ENCODE measurements at places on chromosomes 4 and X.

- peak; percentile 10 for DNase-seq
These were observed 248.1 kb downstream of the EVC2 start for GRCh38 chr4:5460106-5460801.

- DNase-seq, result no peak
These were observed 136.2 kb upstream of the RPL34 start for GRCh38 chr4:108484187-108484586.

DNA sequence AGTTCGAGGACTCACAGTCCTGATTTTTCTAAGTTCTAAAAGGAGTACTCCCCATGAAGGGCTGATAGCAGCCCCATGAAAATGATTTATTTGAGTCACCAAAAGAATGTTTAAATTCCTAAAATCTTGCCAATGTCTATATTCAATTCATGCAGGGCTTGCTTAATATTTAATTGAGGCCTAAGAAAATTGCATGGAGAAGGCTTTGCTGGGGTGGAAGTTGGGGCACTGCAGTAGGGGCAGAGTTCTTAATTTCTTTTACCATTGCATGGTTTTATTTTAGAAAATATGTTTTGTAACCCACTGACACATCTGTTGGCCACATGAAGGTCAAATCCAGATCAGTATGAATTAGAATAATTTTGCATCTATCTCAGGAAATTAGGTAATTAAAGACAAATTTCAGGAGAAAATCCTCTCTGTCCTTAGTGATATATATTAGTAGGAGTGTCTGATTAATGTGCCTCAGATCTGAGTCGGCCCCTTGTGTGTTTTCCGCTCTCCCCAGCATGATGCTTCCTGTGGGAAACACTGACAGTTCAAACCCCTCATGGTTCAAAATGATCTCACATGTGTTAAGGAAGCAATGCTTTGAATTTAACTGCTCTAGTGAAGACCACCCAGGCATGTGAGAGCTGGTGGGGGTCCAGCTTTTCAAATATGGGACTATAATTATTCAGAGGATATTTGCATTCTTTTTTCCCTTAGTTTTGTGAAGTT lies 54.0 kb upstream of the EGFL6 start:
- DNase-seq, result no peak

DNA sequence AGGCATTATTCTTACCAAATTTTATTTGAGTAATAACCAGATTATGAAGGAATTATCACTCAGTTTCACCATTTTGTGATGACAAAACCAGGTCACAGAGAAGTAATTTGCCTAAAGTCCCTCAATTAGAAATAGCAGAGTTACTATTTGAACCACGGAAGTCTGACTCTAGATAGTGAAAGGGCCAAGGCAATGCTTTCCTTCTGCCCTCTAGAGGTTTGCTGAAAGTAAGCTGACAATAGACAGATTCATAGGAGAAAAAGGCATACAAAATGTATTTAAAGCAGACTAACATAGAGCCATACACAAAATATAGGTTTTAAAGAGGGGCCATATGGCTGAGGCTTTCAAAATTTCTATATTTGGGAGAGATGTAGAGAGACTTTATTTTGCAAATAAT lies 43.1 kb downstream of the CXXC4 start:
- DNase-seq, result no peak

DNA sequence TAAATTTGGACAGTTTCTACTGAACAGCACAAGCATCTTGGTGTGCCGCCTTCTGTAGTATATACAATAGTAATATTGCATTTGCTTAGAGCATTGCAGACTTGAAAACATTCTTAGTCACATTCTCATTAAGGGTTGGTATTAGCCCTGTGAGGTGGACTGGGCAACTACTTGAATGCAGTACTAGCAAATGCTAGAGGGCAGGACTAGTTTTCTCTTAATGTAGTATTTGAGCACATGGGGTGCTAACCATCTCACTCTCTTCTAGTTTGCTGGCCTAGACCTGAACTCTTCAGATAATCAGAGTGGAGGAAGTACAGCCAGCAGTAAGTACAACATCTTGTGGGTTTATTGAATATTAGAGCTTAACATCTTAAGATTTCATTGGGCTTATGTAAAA lies 3.2 kb downstream of the DDX3X start:
- no peak for DNase-seq

DNA sequence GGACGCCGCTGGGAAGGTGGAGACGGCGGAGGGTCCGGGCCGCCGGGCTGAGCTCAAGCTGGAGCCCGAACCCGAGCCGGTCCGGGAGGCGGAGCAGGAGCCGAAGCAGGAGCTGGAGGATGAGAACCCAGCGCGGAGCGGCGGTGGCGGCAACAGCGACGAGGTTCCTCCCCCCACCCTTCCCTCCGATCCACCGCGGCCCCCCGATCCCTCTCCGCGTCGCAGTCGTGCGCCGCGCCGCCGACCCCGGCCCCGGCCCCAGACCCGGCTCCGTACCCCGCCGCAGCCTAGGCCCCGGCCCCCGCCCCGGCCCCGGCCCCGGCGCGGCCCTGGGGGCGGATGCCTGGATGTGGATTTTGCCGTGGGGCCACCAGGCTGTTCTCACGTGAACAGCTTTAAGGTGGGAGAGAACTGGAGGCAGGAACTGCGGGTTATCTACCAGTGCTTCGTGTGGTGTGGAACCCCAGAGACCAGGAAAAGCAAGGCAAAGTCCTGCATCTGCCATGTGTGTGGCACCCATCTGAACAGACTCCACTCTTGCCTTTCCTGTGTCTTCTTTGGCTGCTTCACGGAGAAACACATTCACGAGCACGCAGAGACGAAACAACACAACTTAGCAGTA lies 483 bp downstream of the USP27X start:
- DNase-seq, result no peak

DNA sequence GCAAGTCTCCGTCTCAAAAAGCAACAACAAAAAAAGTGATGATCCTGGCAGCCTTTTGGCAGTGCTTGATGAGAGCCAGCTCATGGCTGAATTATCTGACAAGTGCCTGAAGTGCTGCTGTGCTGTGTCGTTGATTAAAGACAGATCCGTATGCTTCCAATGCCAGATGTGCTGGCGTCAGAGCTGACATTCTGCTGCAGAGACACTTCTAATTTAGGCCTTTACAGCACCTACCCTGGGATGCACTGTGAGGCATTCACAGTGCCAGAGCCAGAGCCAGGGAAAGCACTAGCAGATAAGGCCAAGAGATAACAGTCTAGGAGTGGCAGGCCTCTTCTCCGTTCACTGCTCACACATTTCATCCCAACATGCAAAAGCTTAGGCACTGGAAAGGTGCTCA lies 995.5 kb downstream of the RAB28 start:
- DNase-seq, result no peak

- DNase-seq, result no peak
These were observed 188.8 kb downstream of the SOWAHB start for GRCh38 chr4:76708971-76709771.

- no peak for DNase-seq
These were observed 15.3 kb downstream of the CTAG1B start for GRCh38 chrX:154603438-154604430.

DNA sequence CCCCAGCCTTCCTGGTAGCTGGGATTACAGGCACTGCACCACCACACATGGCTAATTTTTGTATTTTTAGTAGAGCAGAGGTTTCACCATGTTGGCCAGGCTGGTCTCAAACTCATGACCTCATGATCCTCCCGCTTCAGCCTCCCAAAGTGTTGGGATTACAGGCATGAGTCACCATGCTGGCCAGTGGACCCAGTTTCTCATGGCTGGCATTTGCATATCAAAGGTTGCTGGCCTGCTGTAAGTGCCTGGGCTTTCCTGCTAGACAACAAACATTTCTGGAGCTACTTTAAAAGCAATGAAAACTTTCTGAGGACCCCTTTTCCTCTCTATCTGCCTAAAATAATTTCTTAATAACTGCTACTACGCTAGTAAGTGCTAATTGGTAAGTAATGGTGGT lies 228.2 kb downstream of the PCDH10 start:
- DNase-seq, result no peak

- DNase-seq, result no peak
These were observed 644.4 kb downstream of the STPG2 start for GRCh38 chr4:97498875-97499274.

DNA sequence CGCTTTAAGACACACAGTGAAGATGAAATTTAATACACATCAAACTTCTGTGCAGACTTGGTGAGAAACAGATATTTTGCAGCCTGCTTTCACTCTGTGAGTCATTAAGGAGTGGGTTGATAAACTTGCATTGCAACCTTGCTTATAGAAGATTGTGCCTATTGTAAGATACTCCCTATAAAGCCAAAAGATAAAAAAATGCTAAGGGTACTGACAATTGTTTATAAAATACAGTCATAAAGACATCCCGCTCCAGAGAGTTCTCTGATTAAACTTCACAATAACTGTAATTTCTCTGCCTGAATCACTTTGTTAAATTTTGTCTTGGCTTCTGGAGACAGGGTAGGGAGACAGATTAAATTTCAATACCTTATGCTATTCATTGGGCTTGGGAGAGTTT lies 49.1 kb downstream of the GALNT7 start:
- no peak for DNase-seq

GRCh38 chr4:154618708-154619315 lies 6.4 kb upstream of the FGG start:
- DNase-seq, result peak; percentile 42

GRCh38 chr4:94826206-94826605 lies 68.5 kb downstream of the BMPR1B start:
- DNase-seq, result no peak

GRCh38 chr4:186159613-186160012 lies 31.8 kb upstream of the CYP4V2 start:
- DNase-seq, result no peak

DNA sequence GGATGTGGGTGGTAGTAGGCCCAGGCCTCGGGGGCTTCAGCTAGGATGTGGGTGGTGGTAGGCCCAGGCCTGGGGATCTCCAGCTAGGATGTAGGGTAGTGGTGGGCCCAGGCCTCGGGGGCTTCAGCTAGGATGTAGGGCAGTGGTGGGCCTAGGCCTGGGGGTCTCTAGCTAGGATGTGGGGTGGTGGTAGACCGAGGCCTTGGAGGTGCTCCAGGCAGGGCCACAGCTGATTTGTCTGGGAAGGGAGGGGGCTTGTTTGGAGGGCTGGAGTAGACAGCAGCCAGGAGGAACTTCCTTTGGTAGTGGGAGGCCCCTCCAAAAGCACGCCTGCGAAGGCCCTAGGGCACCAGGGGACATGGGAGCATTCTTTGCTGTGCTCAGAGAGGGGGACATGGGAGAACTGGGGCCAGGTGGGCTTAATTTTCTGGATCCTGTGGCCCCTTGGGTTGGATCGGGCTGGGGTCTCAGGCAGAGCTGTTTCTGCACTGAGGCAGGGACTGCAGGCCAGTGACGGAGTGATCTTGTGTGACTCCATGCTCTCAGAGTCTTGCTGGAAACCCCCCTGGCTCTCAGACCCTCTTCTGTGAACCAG lies 3.3 kb upstream of the SPON2 start:
- no peak for DNase-seq

- no peak for DNase-seq
These were observed 314.5 kb downstream of the GPAT3 start for GRCh38 chr4:83850435-83850834.

DNA sequence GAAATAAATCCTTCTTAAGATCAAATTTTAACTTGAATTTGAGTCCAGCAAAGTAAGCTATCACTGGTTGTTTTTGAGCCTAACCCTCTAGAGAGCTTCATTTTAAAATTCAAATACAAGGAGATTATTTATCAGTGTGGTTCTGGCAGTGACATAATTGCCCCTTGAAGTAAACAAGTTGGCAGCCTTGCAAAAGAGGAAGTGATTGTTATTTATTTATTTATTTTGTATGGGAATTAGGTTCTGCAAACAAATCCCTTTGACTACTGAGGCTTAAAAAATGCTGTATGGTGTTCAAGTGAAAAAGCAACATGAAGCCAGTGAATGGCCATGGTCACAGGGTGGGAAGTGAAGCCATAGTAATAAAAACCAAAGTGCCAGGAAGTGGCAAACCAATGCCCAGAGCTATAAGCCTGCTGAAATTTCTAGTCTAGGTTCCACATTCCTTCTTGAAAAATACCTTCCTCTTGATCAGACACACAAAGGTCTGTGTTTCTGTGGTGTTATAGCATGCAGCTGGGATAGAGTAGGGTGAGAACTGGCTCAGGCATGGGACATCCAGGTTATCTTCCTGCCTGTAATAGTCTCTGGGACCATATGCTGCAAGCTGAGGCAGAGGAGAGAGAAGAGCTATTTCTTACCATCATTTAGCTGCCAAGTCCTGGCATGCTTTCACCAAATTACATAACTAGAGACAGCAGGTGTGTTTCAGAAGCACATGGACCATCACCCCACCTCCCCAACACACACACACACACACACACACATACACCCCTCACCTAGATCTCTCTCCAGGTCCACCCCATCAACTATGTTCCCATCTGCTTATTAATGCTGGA lies 47.1 kb upstream of the TSPAN7 start:
- DNase-seq, result no peak

GRCh38 chr4:575281-576141 lies 584 bp downstream of the TMEM271 start:
- DNase-seq, result peak; percentile 23

- DNase-seq, result peak; percentile 51
These were observed 44.2 kb downstream of the TBC1D14 start for GRCh38 chr4:6953751-6954380.

- no peak for DNase-seq
These were observed 45.7 kb downstream of the PRPS1 start for GRCh38 chrX:107673933-107674479.

- DNase-seq, result no peak
These were observed 432.5 kb upstream of the TENM3 start for GRCh38 chr4:181810711-181811110.

GRCh38 chrX:13144927-13145655 lies 100.7 kb upstream of the FAM9C start:
- DNase-seq, result no peak

GRCh38 chr4:113384600-113384999 lies 335.1 kb downstream of the ANK2 start:
- no peak for DNase-seq

DNA sequence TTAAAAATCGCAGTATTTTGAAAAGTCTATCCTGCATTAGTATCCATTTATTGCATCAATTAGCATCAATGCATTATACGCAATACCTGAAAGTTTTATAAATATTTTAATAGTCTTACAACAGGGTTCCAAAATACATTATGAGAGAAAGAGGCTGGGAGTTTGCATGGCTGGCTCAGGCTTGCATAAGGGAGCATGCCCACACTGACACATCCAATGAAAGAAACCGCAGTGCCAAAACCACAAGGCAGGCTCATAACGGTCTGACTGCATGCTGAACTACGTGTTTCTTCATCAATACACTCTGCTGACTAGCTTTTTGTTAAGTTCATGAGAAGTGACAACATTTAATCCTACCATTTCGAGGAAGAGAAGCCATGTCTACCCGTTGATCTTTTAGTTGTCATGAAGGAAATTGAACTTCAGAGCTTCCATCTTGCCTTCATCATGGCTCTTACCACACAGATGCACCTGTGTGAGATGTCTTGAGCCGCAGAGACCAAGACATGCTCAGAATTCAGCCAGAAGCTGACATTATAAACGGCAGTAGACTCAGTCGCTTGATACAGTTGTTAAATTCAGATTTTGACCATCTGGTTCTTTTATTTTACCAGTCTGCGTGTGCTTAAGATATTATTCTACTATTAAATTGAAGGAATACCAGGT lies 168.8 kb upstream of the FRG1 start:
- no peak for DNase-seq

- DNase-seq, result no peak
These were observed 270.3 kb upstream of the HS3ST1 start for GRCh38 chr4:11698846-11699590.

Data from dorsolateral prefrontal cortex (tissue), 122 donors.